ENCODE measurements at places on chromosomes 2 and 18.

DNA sequence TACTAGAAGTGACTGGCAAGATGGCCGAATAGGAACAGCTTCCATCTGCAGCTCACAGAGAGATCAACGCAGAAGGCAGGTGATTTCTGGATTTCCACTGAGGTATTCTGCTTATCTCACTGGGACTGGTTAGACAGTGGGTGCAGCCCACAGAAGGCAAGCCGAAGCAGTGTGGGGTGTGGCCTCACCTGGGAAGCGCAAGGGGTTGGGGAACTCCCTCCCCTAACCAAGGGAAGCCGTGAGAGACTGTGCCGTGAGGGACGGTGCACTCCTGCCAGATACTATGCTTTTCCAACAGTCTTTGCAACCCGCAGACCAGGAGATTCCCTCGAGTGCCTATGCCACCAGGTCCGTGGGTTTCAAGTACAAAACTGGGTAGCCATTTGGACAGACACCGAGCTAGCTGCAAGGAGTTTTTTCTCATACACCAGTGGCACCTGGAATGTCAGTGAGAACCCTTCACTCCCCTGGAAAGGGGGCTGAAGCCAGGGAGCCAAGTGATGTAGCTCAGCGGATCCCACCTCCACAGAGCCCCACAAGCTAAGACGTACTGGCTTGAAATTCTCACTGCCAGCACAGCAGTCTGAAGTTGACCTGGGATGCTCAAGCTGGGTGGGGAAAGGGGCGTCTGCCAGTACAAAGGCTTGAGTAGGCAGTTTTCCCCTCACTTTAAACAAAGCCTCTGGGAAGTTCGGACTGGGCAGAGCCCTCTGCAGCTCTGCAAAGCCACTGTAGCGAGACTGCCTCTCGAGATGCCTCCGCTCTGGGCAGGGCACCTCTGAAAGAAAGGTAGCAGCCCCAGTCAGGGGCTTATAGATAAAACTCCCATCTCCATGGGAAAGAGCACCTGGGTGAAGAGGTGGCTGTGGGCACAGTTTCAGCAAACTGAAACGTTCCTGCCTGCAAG is 40.1 kb downstream of the PLEK start:
- no peak for DNase-seq

DNA sequence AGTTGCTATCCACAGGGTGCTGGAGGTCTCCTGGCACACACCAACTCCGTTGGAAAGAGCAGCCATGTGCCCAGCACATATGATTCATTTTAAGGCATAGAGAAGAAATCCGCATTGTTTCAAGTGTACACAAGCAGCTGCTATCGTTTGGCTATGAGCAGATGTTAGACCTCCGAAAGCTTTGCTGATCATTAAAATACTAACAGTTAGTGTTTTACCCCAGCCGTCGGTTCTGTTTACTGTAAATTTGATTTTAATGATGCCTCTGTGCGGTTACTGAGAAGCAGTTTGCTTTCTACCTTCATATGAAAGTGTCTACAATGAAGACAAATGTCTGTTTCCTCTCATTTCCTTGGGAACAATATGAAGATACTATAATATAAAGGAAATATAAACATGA is 154.9 kb downstream of the PTGR3 start:
- no peak for DNase-seq

- DNase-seq, result no peak
These were observed 31.7 kb downstream of the ZNF516 start for GRCh38 chr18:76463358-76463757.

- DNase-seq, result no peak
These were observed 174.6 kb downstream of the NCK2 start for GRCh38 chr2:105919191-105919811.

DNA sequence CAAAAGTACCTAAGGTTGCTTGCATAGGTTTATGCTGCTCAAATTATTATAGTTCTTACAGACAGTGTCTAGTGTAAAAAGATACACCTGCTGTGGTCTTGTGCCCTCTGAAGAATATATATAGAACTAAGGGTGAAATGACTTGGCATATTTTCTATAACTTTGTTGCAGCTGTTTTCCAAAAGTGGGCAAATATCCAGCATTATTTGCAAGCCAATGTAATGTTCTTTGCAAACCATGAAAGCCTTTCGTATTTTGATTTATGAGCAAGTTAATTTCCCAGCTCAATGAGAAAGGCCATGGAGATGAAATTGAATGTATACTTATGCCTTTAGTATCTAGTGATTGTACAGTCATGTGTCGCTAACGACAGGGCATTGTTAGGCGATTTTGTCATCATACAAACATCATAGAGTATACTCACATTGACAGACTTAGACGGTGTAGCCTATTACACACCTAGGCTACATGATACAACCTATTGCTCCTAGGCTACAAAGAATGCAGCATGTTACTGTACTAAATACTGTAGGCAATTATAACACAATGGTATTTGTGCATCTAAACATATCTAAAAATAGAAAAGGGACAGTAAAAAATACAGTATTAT is 116.3 kb downstream of the PLCL1 start:
- DNase-seq, result no peak

DNA sequence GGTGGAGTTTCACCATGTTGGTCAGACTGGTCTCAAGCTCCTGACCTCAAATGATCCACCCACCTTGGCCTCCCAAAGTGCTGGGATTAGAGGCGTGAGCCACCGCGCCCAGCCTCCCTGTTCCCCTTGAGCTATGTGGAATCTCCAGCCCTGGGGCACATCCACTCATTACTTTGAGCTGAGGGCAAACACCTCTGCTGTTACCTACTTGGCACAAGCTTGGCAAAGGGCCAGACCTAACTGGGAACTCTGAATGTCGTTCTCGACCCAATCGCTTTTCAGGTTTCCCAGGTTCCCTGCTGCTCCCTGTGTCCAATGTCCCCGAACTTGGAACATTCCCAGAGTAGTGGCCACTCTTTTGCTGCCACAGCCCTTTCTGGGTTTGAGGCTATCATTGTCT is 40.6 kb downstream of the CHST10 start:
- DNase-seq, result no peak

GRCh38 chr2:225458431-225459117 is 59.1 kb downstream of the NYAP2 start:
- DNase-seq, result no peak

- DNase-seq, result no peak
These were observed 61.6 kb downstream of the LPIN1 start for GRCh38 chr2:11808016-11808400.

DNA sequence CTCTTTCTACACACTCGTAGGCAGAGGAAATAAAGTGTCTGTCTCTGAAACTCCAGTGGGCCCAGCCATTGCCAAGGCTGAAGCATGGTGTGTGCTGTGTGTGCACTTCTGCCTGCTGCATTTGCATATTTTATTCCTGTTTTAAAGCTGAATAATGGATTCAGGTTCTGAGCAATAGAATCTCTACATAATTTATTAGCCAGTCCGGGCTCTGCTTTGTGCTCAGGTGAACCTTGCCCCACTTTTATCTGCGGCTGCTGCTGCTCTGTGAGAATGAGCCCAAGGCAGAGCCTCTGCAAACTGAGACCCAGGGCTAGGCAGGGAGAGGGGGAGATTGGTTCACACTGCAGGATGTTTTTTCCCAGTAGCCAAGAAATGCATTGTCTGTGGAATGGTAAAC is 64.6 kb upstream of the SH3BP4 start:
- no peak for DNase-seq

- DNase-seq, result no peak
These were observed 803.6 kb upstream of the FANCL start for GRCh38 chr2:59044736-59045135.

- no peak for DNase-seq
These were observed 50.5 kb downstream of the IMPA2 start for GRCh38 chr18:12031846-12032245.

GRCh38 chr18:5311301-5311989 is 15.9 kb upstream of the ZBTB14 start:
- no peak for DNase-seq

- DNase-seq, result no peak
These were observed 4.7 kb downstream of the ING5 start for GRCh38 chr2:241706537-241706936.

GRCh38 chr2:240429341-240429871 is 6.1 kb upstream of the GPC1 start:
- DNase-seq, result no peak

- DNase-seq, result no peak
These were observed 275.9 kb upstream of the GCFC2 start for GRCh38 chr2:75986617-75987016.

- no peak for DNase-seq
These were observed 63.5 kb upstream of the TAF1B start for GRCh38 chr2:9779596-9780264.

- DNase-seq, result no peak
These were observed 143.5 kb upstream of the LMAN1 start for GRCh38 chr18:59502274-59503175.
